ENCODE measurements at places on chromosomes 5 and 9.

DNA sequence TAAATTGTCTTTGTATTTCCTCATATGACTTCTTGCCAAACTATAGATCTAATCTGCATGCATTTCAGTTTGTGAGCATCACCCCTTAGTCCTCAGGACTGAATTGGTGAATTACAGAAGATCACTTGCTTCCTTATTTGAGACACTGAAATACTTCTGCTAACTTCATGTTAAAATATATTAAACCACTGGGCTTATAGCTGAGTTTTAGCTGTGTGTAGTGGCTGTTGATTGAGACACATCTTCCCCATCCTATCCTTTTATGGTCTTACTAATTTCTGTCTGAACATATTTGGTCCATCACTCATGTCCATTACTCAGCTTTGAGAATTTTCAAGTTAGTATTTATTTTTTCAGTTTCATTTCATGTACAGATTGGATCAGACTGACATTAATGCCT lies 295.9 kb downstream of the PSAT1 start:
- peak; percentile 51 for DNase-seq

- DNase-seq, result peak; percentile 48
Measured at GRCh38 chr5:61333321-61333953, 1.4 kb downstream of the ZSWIM6 start.

GRCh38 chr5:25006237-25006636 lies 361.5 kb upstream of the CDH10 start:
- no peak for DNase-seq

DNA sequence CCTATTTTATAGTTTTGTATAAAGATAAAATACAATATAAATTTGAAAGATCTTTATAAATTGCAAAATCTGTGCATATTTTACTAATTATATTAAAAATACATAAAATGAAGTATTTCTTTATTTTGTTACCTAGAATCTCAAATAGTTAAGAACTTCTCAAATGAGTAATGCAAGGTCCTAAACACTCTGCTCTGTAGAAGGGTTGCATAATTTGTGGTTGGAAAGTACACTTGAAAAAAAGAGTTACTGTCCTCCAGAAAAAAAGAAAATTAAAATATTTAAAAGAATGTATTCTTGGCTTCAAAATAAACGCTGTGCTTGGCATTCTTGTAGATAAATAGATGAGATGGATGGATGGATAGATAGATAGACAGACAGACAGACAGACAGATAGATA lies 428.8 kb upstream of the CDH6 start:
- peak; percentile 9 for DNase-seq

DNA sequence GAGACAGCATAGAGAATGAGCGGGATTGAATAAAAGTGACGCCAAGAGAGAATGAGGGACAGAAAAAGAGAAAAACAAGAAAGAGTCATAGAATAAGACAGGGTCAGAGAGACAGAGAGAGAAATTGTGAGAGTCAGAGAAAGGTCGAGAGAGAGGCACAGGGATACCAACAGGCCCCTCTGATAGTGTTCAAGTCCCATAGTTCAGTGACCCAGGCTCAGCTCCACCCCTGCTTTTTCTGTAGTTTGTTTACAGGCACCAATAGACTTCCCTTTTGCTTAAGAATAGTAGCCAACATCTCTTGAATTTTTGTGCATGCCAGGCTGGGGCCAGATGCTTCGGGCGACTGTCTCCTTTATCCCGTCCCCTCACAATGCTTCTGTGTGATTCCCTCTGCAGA lies 62.5 kb downstream of the ARHGEF37 start:
- no peak for DNase-seq

DNA sequence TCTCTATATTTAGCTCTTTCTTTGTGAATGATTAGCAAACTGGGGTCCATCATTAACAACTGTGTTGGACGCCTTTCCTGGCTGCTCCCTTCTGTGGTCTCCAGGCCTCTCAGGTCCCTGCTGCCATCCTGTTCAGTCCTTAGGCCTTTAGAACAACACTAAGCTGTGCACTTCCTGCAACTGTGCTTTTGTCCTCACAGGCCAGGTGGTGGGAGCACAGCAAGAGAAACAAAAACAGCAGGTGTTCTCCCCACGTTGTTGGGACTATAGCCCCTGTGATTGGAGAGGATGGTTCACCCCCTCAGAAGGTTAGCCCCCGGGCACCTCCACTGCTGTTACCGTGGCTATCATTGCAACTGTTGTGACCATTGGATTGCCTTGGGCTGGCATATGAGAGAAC lies 41.7 kb upstream of the CLINT1 start:
- DNase-seq, result no peak

GRCh38 chr9:2317591-2317990 lies 302.4 kb downstream of the SMARCA2 start:
- DNase-seq, result no peak

GRCh38 chr5:99068944-99069650 lies 140.3 kb upstream of the CHD1 start:
- DNase-seq, result no peak

- DNase-seq, result no peak
Measured at GRCh38 chr9:6576987-6577386, 68.5 kb downstream of the GLDC start.

Measured in GM03348 (cell line).